ENCODE measurements at places on chromosomes 13 and 19.

GRCh38 chr13:84399320-84400085 lies 517.2 kb upstream of the SLITRK1 start:
- peak; percentile 10 for DNase-seq

GRCh38 chr13:75652726-75653125 lies 16.6 kb downstream of the LMO7 start:
- DNase-seq: no peak

DNA sequence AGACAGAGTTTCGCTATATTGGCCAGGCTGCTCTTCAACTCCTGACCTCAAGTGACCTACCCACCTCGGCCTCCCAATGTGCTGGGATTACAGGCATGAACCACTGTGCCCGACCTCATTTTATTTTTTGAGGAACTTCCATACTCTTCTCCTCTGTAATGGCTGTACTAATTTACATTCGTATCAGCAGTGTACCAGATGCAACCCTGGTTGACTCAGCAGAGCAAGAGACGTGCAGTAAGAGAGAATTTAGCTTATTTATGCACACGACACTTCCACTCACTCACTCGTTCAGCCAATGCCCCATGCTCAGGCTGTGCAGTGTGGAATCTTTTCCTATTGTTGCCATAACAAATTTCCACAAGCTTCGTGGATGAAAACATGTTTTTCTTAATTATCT lies 6.9 kb downstream of the KIR3DL3 start:
- no peak for DNase-seq

- DNase-seq: no peak
Measured at GRCh38 chr19:17909003-17909732, 23.6 kb upstream of the CCDC124 start.

DNA sequence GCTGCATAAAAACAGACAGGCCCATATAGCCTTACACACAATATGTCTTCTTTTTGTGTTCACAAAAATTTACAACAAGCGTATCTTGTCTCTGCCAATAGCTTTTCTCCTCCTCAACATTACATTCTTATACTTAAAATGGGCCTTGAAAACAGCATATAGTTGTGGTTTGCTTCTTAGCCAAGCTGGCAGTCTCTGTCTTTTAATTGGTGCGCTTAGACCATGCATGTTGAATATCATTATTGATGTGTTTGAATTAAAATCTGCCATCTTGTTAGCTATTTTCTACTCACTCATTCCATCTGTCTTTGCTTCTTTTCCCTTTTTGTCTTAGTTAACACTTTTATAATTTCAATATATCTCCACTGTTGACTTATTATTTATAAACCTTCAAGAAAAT lies 76.4 kb downstream of the ING1 start:
- DNase-seq: no peak

GRCh38 chr19:45008552-45008951 lies 7.3 kb downstream of the RELB start:
- no peak for DNase-seq

- DNase-seq: no peak
Measured at GRCh38 chr13:32852526-32852925, 163.7 kb upstream of the KL start.

DNA sequence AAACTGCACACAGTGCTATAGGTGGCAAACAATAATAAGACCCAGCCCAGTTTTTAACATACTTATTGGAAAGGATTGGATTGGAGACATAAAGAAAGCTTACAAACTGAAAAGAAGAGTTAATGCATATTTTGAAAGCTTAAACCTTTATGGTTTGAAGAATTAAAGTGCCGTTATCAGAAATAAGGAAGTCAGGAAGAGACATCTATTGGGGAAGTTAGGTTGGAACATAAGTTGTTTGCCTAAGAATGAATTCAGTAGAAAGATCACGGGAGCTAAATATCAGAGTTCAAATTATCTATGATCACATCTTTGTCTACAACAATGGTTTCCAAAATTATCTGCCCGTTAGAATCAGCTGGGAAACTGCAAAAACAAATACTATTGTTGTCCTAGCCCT lies 767.9 kb downstream of the PCDH9 start:
- DNase-seq: no peak

DNA sequence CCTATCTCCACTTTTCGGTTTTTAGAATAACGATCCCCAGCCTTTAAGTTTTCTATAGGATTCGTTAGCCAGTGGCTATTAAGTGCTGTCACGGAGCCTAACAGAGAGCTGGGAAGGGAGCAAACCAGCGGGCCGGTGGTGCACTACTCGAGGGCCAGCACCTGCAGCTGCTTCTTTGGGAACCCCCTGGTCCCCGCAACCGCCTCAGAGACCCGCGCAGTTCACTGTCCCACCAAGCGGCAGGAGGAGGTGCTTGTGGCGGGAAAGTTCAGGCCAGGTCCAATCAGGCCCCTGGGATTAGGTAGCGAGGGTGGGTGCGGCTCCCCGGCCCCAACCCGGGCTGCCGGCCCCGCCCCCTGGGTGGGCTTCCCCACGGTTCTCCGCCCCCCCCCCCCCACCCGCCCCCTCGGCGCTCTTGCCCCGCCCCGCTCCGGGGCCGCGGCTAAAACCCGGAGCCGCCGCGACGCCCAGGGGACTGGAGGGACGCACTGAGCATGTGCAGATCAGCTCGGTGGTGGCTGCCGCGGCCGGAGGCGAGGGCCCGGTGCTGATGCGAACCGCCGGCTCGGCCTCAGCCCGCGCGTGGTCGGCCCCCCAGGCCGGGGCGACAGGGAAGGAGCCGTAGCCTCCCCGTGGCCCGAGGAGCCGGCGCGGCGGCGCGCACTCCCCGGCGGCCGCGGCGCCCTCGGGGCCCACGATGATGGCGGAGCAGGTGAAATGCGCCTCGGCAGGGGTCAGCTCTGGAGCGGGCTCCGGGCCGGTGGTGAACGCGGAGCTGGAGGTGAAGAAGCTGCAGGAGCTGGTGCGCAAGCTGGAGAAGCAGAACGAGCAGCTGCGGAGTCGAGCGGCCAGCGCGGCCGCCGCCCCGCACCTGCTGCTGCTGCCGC lies at the start of gene SLAIN1:
Gene SLAIN1 (plus strand): TSS at position 471 of the 887 bp plus-strand sequence. CDS start 227 bp downstream, at position 698.
- peak; percentile 91 for DNase-seq

DNA sequence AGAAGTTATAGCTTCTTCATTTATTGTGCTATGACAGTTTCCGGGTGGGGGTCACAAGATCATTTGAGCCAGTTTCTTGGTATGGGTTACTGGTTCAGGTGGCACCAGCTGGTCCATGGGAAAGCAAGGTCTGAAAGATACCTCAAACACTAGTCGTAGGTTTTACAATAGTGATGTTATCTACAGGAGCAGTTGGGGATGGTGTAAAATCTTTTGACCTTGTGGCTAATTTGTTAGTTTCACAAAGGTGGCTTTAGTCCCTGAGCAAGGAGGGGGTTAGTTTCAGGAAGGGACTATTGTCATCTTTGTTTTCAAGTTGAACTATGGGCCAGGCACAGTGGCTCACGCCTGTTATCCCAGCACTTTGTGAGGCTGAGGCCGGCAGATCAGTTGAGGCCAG lies 24.6 kb downstream of the CHST8 start:
- no peak for DNase-seq

- DNase-seq: no peak
Measured at GRCh38 chr13:113762538-113762937, 3.5 kb downstream of the TMEM255B start.

DNA sequence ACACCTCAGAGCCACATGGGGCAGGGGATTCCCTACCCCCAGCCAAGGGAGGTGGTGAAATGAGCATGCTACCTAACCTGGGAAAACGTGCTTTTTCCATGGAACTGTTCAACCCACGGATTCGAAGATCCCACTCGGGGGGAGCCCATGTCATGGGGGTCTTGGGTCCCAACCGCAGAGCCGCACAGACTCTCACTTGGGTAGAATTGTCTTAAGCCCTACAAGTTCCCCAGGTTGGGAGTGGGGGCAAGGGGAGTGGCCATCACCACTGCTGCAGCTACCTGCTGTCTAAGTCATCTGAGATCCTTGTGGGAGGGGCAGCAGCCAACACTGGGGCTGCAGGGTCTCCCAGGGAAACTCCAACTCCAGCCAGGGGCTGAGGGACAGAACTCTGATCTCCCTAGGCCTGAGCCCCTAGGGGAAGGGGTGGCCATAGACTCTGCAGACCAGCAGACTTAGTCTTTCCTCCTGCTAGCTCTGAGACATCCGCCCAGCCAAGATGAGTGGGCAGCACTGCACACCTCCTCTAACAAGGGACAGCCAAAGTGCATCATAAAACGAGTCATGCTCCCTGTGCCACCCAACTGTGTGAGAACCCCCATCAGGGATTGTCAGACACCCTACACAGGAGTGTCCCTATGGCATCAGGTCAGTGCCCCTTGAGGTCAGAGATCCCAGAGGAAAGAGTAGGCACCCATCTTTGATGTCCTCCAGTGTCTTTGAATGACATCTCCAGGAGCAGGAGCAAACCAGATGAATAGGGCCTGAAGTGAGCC lies 610.4 kb upstream of the SLITRK6 start:
- no peak for DNase-seq

DNA sequence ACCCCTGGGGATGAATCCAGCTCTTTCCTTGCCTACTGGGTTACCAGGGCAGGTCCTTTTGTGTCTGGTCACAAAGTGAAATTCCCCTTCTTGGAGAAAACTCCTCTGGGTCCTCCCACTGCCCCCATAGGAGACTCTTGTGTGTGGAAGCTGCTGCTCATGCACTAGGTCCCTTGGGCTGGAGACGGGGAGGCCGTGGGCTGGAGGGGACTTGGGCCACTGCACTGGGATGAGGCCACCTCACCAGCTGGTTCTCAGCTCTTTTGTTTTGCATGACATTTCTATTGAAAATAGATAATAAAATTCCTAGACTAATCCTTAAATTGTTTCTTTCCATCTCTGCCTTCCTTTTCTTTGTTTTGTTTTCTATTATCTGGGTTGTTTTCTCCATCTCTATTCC lies 62.4 kb downstream of the TEX29 start:
- DNase-seq: no peak

Data from eye (tissue), 1 donor.